Astrocyte of the spinal cord (primary cell): ENCODE measurements at places on chromosomes 11 and 22.

- DNase-seq: no peak
Observed at GRCh38 chr11:32830413-32830738, 649 bp downstream of the PRRG4 start.

- no peak for DNase-seq
Observed at GRCh38 chr11:61694602-61694939, 14.4 kb downstream of the DAGLA start.

DNA sequence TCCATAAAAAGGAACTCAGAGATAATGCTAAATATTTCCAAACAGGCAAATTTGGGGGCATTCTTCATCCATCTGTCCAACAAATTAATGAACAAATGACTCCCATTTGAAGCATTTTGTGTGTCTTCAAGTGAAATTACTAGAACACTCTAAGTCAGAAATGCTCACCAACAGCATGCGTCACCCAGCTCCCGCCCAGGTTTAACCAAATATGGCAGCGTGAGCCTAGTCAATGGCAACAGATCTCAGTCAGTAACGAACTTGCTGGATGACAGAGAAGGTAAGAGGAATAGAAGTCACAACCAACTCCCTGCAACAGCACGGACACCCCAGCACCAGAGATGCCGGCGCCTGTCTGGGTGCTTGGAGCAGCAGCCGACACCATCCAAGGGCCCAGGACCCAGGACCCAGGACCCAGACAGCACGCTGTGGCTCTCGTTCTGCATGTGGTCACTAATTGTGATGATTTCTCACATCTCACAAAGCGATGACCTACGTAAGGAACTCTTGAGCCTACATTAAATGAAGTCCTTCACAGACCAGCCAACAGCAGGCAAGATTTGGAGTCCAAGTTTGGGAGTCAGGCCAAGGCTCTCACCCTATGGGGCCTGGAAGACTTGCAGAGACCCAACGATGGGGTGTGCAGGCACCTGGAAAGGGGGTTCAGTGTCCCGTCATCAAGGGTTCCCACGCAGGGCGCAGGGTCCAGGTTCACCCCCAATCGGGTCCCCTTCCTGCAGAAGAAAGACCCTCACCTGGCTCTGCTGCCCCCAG, 556.9 kb downstream of the BRD1 start:
- no peak for DNase-seq

GRCh38 chr11:111819829-111820237, 51.5 kb downstream of the ALG9 start:
- DNase-seq: no peak

- DNase-seq: peak; percentile 59
Observed at GRCh38 chr11:46112961-46113607, 8.2 kb downstream of the PHF21A start.

DNA sequence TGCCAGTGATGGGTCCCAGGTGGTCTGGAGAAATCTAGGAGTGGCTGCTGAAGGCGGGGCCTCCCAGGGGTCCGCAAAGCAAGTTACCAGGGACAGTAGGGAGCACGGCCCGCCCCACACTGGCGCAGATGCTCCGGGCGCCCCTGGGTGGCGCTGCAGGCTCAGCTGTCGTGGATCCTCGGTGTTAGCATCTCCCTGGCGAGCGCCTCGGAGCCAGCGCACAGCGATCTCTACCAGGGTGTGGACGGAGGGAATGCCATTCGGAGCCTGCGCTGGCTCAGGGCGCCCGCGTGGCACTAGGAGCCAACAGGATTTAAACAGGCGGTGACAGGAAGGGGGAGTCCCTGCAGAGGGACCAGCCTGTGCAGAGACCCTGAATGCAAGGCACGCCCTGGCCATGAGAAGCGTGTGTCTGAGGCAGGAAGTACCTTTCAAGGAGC, 20.2 kb downstream of the FADS3 start:
- DNase-seq: peak; percentile 74

DNA sequence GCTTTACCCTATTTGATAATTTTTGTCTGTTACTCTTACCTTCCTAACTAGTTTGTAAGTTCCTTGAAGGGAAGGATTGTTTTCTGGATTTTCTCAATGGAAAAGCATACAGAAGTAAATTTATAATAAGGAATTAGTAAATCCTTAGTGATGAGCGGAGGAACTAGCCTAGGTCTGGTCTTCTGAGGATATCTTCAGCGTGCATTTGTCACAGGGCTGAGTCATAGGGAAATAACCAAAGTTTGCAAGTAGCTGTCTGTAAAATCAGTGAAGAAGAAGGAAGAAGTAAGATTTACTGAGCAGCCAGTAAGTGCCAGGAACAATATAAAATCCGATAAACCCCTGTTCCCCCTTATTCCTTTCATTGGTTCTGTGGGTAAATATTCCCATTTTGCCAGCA, 162.7 kb upstream of the SORL1-AS1 start:
- peak; percentile 35 for DNase-seq

- DNase-seq: no peak
Observed at GRCh38 chr11:66888282-66888681, 31.4 kb downstream of the LRFN4 start.

GRCh38 chr22:42236268-42236667, 34.2 kb downstream of the TCF20 start:
- DNase-seq: no peak

DNA sequence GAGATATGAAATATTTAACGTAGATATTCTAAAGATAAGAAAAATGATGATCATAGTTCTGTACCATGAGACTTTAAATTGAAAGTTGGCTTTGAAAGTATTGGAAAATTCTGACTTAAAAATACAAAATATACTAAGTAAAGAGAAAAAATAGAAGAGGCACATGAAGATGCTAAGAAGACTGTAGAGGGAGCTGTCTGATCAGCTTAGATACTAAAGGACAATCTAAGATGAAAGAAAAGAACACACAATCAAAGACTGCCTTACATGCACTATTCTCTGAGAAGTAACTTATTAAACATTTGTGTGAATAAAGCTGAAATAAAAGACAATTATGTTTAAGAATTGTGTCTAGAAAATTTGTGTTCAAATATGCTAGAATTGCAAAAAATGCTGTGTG, 55.1 kb downstream of the RBMXL2 start:
- DNase-seq: peak; percentile 22

- no peak for DNase-seq
Observed at GRCh38 chr11:12158909-12159308, 48.5 kb downstream of the MICAL2 start.

GRCh38 chr22:43227239-43227630, 40.3 kb upstream of the TTLL12 start:
- peak; percentile 17 for DNase-seq
